ENCODE measurements at places on chromosomes 2 and 18.

- DNase-seq: no peak
Measured at GRCh38 chr2:175004730-175004979, 526 bp downstream of the CHN1 start.

DNA sequence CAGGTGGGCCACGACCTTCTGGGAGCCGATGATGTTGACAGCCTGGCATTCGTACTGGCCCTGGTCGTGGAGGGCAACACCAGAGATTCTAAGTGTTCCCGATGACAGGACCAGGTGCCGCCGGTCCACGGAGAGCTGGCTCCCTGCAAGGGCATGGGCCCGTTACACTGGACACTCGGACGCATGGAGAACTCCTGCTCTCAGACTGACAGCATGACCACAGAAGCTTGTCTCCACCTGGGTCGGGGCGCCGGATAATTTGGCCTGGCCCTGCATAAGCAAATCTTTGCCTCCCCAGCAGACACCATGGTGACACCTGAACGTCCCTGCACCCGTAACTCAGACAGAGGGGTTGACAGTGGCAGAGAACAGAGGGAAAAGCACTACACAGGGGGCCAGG, 80.7 kb downstream of the PXDN start:
- no peak for DNase-seq

- no peak for DNase-seq
Measured at GRCh38 chr2:226466589-226466988, 333.0 kb downstream of the IRS1 start.

DNA sequence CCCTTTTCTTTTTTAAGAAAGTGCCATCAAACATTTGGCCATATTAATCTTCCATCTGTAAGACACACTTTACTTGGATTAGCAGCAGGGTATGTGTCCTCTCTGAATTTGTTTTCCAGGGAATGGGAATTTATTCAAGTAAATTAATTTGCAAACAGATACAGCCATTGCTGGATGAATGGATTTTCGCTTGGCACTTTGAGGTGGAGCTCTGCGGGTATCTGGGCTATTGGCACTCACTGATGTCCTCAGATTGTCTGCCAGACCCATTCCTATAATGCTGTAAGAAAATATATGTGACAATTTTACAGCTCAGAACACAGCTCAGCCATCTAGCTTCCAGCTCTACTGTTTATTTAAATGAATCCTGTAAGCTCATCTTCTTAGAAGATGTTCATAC, 201.2 kb upstream of the CDH20 start:
- DNase-seq: no peak

DNA sequence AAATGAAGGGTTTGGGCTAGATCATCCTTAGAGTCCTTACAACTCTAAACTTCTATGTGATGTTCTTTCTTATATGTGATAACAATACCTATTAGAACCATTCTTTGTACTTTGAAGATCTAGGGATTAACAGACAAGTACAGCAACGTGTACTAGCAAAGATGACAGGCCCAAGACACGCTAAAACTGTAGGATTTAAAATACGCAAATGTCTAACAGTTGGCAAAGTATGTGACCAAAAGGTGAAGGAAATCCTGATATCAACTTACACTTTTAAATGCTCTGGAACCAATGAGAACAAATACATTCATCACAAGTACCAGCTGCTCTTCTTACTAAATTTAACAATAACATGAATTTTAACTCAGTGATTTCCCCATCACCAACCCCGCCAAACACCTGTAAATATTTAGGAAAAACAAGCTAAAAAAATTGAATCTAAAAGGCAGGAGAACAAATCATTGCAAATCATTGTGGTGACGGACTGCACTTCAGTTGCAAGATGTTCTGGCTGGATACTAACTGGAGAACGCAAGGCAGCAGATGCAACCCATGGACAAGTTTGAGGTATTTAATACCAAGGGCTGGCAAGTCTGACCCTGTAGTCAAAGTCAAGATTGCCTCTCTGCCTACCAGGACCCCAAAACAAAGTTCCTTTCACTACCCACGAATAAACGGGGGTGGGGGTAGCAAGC, 1.4 kb downstream of the ANKRD44 start:
- DNase-seq: no peak

- DNase-seq: no peak
Measured at GRCh38 chr18:44632469-44633145, 48.1 kb upstream of the SETBP1 start.

- DNase-seq: no peak
Measured at GRCh38 chr2:5825686-5826085, 133.5 kb downstream of the SOX11 start.

- no peak for DNase-seq
Measured at GRCh38 chr2:69734035-69734611, 7.8 kb upstream of the ANXA4 start.

DNA sequence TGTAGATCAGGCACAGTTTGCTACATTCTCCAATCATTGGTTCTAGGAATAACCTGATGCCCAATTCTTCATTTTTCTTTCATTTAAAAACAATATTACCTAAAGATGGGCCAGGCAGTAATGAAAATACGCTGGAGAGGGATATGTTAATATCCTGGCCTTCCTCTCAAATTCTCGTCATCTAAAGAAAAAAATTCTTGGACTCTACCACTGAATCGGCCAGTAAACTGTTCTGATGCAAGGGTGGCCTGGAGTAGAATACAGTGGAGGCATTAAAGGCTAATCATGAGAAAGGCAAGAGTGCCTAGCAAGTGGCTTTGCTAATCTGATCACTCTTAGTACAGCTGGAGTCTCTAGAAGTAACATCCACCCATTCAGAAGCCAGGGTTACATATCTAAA, 157.7 kb downstream of the ANTXR1 start:
- DNase-seq: no peak

GRCh38 chr18:27952741-27953140, 224.2 kb downstream of the CDH2 start:
- DNase-seq: no peak

DNA sequence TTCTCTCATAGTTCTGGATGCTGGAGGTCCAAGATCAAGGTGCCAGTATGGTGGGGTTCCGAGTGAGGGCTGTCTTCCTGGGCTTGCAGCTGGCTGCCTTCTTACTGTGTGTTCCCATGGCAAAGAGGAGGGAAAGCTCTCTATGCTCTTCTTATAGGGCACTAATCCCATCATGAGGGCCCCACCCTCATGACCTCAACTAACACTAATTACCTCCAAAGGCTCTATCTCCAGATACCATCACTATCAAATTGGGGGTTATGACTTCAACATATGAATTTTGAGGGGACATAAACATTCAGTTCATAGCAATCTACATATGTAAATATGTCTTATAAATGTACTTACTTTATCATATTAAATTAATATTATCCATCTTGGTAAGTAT, 274.5 kb upstream of the SESTD1 start:
- DNase-seq: no peak
